Frontal cortex (tissue), 4 donors: ENCODE measurements at places on chromosomes 2 and 18. TPM values are rescaled to one million over a fixed set of nuclear protein-coding genes. Genes with fewer than 3 reads are reported as not detected.

DNA sequence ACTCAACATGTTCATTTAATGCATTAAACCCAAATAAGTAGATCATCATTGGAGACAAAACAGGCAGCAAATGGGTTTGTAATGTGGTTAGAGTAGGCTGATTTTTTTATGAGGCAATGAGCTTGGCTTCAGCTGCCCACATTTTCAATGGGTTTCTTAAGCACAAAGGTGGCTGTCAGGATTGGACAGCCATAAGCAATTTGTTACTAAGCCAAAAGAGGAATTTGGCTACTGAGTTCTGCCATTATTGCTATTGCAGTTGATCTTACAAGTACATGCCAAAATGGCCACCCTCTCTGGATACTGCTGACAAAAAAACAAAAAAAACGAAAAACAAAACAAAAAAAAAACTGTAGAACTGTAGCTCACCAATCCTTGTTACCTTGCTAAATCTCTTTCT lies 1348.0 kb upstream of the PIK3C3 start:
- no peak for DNase-seq

DNA sequence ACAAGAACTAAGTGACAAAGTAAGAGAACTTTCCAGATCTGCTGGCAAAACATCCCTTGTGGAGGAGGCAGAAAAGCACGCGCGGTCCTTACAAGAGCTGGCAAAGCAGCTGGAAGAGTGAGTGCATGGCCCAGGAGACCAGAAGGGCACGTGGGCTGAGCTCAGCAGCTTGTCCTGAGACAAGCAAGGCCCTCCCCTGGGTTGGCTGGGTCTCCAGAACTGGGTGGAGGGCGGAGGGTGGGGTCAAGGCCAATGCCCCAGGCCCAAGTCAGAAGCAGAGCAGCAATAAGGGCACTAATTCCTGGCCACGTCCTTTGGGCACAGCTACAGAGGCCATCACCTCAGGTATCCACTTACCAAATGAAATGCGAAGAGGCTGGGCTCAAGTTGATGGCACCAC lies 110.6 kb upstream of the TTC39C start:
- DNase-seq, result no peak

GRCh38 chr2:15555760-15556193 lies 5.4 kb downstream of the NBAS start:
- DNase-seq, result no peak

DNA sequence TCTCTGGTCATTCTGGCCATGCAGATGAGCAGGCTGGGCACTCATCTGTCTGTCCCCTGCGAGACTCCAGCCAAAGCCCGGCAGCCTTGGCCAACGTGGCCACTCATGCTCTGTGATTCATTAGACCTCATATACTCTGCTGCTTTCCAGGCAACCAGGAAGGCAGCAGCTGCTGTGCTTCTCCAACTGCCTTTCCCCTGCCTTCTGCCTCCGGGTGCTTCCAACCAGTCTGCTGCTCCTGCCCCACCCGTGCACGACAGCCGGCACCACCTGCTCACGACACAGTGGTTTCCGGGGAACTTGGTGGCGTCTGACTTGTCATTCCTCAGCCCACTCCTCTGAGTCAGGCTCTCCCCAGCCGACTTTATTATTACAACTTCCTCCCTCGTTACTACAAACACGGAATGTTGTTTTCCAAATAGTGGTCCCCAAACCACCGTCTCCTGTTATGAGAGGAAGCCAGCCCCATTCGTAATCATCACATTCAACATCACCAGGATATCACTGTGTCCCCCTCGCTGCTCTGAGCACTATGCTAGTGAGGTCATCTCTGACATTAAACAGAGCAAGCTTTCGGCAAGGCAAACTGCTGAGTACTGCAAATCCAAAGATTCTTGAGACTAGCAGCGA lies 392.4 kb downstream of the ALK start:
- no peak for DNase-seq

- DNase-seq, result no peak
Observed at GRCh38 chr2:31992025-31992579, 18.7 kb downstream of the MEMO1 start.

GRCh38 chr18:76064998-76065397 lies 430.0 kb downstream of the ZNF516 start:
- no peak for DNase-seq

Gene DLX2
- 2.9 TPM for total RNA-seq

- DNase-seq, result no peak
Observed at GRCh38 chr18:7633171-7633570, 66.1 kb downstream of the PTPRM start.

DNA sequence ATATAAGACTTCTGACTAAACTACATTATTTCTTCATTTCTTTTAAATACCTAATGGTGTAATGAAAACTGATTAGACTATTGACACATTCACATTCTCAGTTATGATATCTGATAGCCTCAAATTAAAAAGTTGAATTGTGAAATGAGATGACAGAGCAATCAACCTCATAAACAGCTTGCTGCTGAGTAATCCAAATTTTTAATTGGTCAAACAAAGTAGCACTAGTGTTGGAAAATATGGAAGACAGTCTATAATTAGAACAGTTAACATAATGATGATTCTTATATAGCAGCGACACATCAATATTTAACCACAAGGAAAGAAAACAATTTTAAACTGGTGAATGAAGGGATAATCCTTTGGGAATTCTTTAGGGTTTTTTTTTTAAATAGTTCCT lies 91.9 kb upstream of the LRP1B start:
- DNase-seq, result no peak

DNA sequence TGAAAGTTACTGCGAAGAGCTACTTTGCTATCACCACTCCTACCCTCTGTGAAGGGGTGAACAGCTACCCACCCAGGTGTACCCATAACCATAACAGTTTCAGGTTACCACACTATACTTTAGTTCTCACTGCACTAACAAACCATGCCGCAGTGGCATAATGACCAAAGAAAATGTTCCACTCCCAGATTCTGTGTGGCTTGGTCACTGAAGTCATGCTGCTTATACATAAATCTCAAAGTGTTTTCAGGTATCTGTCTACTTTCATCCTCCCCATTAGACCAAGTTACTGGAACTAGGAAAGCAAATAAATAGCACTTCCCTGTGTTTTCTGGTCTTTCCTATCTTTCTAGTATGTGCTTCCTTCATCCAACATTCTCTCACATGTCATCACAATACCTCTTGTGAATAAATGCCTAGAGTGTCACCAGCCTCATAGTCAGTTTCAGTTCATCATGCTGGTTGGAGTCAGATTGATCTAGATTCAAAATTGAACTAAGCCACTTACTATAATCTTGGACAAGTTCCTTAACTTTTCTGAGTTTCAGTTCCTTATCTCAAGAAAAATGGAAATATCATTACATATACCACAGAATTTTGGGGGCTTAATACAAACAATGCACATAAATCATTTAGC lies 293.6 kb downstream of the FSIP2 start:
- no peak for DNase-seq

DNA sequence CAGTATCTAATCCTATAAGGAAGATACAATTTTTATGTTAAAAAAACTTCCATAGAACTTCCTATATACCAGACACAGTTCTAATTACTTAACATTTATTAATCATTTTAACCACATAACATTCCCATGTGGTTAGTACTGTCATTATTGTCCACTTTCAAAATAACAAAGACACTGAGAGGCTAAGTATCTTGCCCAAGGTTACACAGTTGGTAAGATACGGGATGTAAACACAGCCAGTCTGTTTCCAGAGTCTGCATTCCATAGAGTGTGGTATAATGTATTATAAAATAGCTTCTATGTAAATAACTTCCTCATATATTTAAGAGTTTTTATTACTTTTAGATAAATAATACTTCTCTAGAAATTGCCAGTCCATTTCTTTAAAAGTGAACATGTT lies 383.3 kb upstream of the ETAA1 start:
- no peak for DNase-seq

- no peak for DNase-seq
Observed at GRCh38 chr2:224077773-224078507, 38.9 kb upstream of the SERPINE2 start.

Gene C2orf78
- total RNA-seq, result not detected

Gene GAD1
- 80.7 TPM for total RNA-seq

- DNase-seq, result no peak
Observed at GRCh38 chr18:53375621-53376020, 848.8 kb downstream of the MBD2 start.

Gene ACADL
- total RNA-seq, result 8.2 TPM

- no peak for DNase-seq
Observed at GRCh38 chr2:111701266-111701665, 182.7 kb downstream of the ANAPC1 start.

Gene TRIM43B
- total RNA-seq, result not detected

Gene PREPL
- 152 TPM for total RNA-seq

DNA sequence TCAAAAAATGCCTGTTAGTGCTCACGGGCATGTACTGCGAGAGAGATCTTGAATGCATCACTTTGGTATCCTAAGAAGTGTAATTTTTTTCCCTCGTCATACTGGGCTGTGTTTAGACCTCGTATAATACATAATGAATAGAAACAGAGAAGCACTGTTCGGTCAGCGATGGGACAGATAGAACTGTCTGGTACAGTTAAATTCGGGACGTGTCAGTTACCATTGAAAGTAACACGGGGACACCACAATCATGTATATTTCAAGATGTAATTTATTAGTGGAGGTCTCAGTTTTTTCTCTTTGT lies 1.8 kb downstream of the PKP4 start:
- DNase-seq, result peak; percentile 30

- DNase-seq, result no peak
Observed at GRCh38 chr18:9587924-9588323, 26.4 kb downstream of the PPP4R1 start.

- DNase-seq, result no peak
Observed at GRCh38 chr18:61582202-61582710, 249.0 kb downstream of the CDH20 start.

DNA sequence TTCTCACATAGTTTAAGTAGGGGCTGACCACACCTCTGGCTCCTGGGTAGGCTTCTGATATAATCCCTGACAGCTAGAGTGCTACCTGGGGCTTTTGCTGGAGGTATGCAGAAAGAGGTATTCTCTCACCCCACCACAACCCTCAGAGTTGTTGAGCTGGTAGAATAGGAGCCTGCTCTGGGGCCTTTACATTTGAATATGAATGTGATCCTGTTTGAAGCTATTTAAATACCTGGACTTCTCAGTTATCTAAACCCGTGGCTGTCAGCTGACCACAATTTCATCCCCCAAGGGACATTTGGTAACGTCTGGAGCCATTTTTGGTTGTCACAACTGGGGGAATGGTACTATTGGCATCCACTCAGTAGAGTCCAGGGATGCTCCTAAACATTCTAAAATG lies 669.1 kb downstream of the SATB2 start:
- no peak for DNase-seq

Gene APCDD1
- 10.6 TPM for total RNA-seq

GRCh38 chr2:226611944-226612318 lies 187.7 kb downstream of the IRS1 start:
- DNase-seq, result no peak

- no peak for DNase-seq
Observed at GRCh38 chr2:41968182-41968578, 79.6 kb upstream of the PKDCC start.

DNA sequence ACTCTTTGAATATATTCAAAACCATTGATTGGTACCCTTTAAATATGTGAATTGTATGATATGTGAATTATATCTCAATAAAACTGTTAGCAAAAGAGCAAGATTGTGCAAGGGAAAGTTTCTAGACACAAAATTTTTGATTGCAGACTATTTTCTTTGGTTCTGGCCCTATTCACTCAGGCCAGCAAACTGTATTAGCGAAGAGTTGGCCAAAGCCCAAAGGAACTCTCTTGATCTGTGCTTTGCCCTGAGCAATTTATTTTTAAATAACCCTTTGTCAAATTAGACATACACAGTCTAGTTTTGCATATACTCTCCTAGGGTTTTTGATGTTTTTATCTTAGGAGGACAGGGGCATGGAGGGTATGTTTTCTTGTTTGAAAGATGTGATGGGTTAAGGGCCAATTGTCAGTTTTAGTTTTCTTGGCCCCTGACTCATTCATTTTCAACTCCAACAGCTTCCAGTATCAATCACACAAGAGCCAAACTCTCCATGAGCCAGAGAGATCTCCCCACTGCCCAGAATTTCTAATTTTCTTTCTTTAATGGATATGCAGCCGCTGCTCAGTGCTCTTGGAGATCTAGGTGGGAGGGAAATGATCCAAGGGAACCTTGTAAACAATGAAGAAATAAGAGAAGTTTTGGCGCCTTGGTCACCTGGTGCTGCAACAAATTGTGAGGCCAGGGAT lies 231.5 kb downstream of the SRBD1 start:
- DNase-seq, result no peak

Gene UGT1A6
- not detected for total RNA-seq

GRCh38 chr18:41643427-41643826 lies 311.6 kb upstream of the PIK3C3 start:
- no peak for DNase-seq

GRCh38 chr2:3670941-3671340 lies 12.9 kb downstream of the ALLC start:
- no peak for DNase-seq

- no peak for DNase-seq
Observed at GRCh38 chr2:113940891-113941290, 51.0 kb downstream of the ACTR3 start.

Gene IL37
- total RNA-seq, result not detected

- DNase-seq, result no peak
Observed at GRCh38 chr18:13463526-13464210, 245.1 kb downstream of the LDLRAD4 start.

GRCh38 chr2:44730593-44730992 lies 210.9 kb upstream of the SIX3 start:
- DNase-seq, result no peak

Gene ANKMY1
- 4.9 TPM for total RNA-seq

GRCh38 chr18:48627216-48627615 lies 88.4 kb downstream of the CTIF start:
- no peak for DNase-seq

DNA sequence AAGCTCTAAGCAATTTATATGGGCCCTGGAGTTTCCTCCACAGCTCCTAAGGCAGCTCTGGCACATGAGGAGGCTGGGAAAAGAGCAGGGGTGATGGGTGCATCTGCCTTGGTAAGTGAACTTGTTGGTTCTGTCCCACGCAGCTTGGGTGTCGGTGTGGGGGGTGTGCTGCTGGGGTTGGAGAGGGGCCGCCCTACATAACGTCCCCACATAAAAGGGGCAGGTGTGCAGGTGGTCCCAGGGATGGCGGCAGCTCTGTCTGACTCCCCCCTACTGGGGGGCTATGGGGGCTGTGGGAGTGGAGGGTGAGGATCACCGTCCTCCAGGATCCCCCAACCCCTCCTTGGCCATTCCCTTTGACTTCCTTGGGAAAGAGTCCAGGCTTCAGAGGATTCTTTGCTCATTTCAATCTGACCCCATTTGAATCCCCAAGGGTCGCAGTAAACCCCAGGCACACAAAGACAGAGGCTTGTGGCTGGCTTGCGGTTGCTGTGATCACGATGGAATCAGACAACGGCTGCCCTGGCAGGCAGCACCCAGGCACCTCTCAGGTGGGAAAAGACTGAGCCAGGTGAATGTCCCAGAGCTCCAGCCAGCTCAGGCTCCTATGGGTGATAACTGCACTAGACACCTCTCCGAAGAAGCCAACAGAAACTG lies 34.5 kb upstream of the CD8A start:
- no peak for DNase-seq

- DNase-seq, result no peak
Observed at GRCh38 chr2:54728669-54729120, 5.2 kb downstream of the EML6 start.

- no peak for DNase-seq
Observed at GRCh38 chr2:17413036-17413435, 105.2 kb downstream of the RAD51AP2 start.
